ENCODE measurements at places on chromosomes 4 and X.
A peak's percentile ranks its signal among the peaks of the same experiment; 100 is the strongest.

- DNase-seq, result no peak
Measured at GRCh38 chr4:74527049-74527448, 82.1 kb downstream of the AREG start.

DNA sequence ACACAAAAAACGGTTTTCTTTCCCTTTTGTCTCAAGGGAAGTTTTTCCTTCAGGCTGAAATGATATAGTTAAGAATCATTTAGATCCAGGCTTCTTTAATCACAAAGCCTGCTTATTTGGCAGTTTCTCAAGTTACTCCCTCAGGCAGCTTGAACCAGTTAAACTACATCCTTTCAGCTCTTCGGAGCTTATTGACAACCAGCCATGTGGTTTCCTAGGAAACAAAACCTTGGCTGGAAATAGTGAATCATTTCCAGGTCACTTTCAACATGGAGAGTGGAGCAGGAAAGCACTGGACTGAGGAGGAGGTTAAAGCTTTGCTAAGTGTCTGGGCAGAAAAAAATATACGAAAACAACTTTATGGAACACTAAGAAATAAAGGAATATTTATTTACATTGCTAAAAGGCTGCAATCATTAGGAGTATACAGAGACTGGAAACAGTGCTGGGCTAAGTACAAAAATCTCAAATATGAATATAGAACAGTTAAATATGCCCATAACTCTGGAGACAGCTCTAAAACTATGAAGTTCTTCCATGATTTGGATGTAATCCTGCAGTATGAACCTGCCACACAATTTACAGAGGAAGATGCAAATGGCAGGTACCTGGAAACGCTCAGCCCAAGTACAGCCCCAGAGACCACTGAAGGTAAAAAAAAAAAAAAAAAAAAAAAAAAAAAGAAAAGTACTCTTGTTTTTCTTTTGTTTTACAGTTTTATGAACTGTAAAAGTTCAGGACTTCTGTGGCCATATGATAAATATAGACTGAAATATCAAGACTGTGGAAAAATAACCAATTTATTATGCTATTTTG lies 23.2 kb upstream of the AASDH start:
- DNase-seq, result peak; percentile 97

DNA sequence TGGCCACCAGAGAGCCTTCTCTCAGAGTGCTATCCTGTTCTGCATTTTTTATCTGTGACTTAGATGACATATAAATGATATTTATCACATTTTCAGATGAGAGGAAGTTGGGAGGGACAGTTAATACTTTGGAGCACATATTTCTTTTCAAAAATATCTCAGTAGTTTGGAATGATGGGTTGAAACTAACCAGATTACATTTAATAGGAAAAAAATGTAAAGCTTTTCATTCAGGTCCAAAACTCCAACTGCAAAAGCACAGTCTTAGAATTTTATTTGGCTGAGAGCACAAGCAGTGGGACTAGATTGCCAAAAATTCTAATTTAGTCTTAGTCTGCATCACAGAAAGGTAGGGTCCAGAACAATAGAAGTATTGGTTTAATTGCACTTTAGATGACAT lies 248.2 kb upstream of the TEX13A start:
- DNase-seq, result no peak

DNA sequence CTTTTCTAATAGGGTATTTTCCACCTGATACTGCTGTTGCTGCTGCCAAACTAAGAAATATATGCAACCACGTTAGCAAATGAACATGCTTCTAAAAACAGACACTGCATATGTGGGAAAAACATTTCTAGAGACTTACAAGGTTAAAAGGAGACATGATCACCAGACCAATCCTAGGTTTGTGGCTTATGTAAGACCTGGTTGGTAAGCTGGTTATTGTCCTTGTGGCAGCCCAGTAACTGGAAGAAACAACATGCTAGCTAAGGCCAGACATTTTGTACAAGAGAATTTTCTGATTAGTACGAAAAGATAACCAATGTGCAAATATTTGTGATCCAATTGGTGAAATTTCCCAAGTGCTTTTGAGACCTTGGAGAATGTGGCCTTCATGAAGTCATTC lies 112.0 kb downstream of the AFF2 start:
- no peak for DNase-seq

DNA sequence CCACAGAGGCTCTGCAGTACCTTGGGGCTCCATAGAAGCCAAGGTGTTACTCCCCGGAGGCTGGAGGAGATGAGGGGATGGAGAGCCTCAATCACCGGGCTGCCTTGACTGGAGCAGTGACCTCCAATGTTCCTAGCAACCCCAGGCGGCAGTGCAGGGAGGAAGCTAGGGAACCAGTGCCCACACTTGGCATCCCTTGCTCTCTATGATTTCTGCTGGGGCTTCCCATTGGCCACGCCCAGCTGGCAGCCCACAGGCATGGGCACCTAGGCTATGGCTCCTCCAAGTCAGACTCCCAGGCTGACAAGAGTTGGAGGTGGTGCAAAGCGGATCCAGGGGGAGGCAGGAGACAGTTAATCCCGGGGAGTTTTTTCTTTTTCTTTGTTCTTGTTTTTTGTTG lies 229.7 kb downstream of the EVC2 start:
- DNase-seq, result no peak

DNA sequence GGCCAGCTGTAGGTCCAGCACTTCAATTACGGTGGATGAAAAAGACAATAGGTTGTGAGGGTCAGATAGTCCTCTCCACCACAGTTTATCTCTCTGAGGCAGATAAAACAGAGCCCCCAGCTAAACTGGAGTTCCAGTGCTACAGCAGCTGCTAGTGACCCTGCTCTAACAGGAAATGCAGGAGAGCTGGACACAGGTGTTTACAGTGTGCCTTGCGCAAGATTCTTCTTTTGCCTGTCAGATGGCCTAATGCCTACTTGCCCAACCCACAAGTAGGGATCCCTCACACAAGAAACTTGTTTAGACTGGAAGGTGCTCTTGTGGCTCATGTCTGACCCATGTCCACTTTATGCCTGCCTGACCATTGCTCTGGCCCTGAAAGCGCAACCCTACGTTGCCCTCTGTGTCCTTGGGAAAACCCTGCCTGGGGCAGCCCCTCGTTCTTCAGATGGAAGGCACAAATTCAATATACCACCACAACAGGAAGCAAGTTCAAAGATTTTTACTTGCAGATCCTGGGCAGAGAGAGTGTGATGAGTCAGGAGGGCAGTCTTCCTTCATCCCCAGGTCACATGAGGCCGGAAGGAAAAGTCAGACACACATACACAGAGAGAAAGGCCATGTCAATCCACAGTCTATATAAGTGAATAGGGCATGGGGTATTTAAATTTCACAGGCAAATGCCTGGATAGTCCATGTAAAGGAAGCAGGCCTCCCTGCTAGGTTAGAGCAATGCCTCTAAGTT lies 105.1 kb upstream of the ADGRL3 start:
- DNase-seq, result no peak

DNA sequence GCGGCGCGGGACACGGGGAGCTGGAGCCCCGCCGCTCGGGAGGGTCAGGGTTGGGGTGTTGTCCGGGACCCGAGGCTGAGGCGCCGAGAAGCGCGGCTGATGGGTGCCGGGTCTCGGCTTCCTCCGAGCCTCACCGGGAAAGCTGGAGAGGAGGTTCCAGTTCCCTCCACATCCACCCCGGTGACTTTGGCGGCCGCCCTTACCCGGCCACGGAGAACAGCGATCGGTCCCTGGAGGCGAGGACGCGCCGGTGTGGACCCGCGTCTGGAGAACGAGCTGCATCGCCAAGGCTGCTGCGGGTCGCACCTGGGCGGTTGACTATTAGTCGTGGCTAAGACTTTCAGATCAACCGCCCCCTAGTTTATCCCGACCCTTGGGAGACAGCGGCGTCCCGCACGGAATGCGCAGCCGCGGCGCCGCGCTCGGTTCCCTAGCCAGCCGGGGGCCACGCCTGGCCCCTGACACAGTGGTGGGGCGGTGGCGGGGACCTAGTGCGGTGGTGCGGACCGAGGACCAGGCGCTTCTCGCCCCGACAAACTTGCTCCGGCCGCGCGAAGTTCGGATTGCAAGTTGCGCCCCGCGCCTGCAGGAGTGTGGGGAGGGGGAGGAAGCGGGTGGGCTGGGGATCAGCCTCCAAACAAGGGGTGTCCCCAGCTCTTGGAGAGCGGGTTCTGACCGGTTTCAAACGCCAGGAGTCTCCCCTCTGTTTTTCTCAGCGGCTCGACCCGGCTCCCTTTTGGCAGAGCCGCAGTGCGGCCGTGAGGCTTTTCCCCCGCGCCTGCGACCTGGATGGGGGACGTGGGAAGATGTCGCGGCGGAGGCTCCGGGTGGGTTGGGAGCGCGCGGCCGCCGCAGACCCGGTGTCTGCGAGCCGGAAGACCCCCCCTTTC lies 568 bp downstream of the FHDC1 start:
- no peak for DNase-seq

GRCh38 chr4:147860960-147861359 lies 129.1 kb downstream of the ARHGAP10 start:
- no peak for DNase-seq

- peak; percentile 11 for DNase-seq
Measured at GRCh38 chr4:34720571-34720970, 1523.7 kb downstream of the ARAP2 start.

DNA sequence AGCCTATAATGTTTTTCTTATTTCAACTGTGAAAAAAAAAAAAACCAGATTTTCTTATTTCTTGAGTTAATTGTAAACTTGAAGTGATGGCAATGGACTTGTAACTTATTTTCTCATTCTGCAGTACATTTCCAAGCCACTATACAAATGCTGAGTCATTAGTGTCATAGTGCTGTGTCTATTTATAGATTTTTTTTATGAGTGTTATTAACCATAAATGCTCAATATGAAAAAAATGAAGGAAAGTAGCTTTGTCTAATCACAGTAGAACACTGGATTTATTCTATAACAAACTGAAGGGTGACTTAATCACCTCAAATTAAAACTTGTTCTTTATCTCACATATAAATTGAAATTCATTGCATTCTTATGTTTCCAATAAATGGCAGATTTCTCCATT lies 718.6 kb downstream of the CCSER1 start:
- peak; percentile 34 for DNase-seq

- DNase-seq, result no peak
Measured at GRCh38 chr4:53767482-53767881, 176.2 kb upstream of the LNX1 start.

DNA sequence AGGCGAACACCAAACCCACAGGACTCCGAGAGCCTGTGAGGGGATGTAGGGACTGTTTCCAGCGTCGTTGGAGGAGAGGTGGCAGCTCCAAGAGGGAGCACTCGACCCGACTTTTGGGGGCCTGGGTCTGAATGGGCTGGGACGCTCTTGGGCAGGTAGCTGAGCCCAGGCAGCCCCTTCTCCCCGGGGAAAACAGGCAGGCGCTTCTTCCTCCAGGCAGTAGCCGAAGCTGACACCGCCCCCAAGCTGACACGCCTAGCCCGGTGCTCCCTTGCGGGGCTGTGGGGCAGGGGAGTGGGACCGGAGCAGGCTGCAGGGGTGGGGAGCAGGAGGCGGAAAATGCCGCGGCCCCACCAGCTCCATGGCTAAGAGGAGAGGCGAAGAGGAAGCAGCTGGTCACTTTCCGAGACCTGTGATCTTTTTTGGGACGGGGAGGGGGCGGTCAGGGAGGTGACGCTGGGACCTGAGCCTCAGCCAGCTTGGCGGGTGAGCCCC lies 4.2 kb downstream of the NKX1-1 start:
- DNase-seq, result no peak

GRCh38 chrX:23304881-23305280 lies 29.8 kb upstream of the PTCHD1 start:
- no peak for DNase-seq

DNA sequence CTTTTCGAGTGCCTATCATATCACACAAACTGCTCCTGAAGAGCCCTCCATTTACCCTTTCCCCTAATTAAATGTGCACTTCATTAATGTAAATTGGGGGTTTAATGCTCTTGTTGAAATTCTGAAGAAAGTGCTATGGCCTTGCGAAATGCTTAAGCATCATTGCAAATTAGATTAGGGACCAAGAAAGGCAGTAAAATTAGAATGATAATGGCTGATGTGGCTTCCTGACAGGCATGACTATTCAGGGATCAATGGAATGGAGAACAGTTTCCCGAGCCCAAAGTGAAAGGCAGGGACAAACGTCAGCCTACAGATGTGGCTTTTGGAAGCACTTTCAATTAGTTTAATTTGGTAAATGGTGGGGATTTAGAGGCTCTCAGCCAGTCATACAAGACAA lies 120.1 kb downstream of the NKX6-1 start:
- no peak for DNase-seq

- no peak for DNase-seq
Measured at GRCh38 chrX:130014356-130014755, 31.9 kb downstream of the BCORL1 start.

GRCh38 chrX:154961947-154962346 lies 60.6 kb downstream of the F8 start:
- no peak for DNase-seq

DNA sequence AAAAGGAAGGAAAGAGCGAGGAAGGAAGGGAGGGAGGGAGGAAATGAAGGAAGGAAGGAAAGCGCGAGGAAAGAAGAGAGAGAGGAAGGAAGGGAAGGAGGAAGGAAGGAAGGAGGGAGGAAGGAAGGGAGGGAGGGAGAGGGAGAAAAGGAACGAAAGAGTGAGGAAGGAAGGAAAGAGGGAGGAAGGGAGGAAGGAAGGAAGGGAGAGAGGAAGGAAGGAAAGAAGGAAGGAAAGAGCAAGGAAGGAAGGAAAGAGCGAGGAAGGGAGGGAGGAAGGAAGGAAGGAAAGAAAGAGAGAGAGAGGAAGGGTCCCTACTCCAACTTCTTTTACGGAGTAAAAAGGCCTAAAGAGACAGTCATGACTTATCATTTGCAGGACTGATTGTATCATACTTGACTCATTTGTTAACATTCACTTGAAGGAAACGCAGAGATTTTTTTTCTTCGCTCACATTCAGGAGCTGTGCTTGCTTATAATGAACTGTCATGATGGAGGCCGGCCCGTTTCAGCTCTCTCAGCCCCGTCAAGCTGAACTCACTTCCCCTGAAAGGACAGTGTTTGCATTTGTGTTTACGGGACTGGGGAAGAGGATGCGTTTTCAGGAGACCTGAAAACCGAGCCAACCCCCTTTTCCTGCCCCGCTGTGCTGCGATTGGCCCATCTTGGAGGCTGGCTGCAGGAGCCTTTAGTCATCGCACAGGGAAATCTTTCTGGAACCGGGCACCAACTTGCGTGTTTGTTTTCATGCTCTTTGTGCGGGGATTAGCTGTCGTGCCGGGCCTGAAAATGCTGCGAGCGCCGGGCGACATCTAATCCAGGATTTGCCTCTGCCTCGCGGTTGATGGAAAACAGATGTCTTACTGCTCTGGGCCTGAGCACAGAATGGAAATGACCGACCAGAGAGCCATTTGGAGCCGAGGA lies 17.8 kb downstream of the TRIM2 start:
- no peak for DNase-seq

DNA sequence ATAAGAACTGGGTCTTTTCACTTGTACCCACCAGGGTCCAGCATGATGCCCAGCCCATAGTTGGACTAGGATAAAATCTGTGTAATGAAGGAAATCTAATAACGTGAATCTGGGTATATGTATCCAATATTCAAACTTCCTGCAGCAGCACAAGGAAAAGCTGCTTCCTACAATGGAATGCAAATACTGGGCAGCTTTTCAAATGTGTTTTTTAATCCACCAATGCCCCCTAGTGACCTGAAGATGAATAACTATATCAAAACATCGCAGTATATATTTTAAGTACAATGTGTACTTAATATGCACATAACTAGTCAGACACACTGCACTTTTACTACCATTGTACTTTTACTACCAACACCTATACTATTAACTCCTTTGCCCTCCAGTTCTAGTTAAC lies 5.3 kb downstream of the APOO start:
- DNase-seq, result peak; percentile 45
